Epithelial cell of esophagus (primary cell): ENCODE measurements at places on chromosomes 12 and 14.

- DNase-seq, result no peak
Measured at GRCh38 chr12:91482231-91482630, 299.6 kb upstream of the DCN start.

GRCh38 chr14:42437809-42438208 is 831.1 kb downstream of the LRFN5 start:
- DNase-seq, result no peak

GRCh38 chr14:75822522-75823141 is 159.2 kb downstream of the TGFB3 start:
- peak; percentile 63 for DNase-seq

DNA sequence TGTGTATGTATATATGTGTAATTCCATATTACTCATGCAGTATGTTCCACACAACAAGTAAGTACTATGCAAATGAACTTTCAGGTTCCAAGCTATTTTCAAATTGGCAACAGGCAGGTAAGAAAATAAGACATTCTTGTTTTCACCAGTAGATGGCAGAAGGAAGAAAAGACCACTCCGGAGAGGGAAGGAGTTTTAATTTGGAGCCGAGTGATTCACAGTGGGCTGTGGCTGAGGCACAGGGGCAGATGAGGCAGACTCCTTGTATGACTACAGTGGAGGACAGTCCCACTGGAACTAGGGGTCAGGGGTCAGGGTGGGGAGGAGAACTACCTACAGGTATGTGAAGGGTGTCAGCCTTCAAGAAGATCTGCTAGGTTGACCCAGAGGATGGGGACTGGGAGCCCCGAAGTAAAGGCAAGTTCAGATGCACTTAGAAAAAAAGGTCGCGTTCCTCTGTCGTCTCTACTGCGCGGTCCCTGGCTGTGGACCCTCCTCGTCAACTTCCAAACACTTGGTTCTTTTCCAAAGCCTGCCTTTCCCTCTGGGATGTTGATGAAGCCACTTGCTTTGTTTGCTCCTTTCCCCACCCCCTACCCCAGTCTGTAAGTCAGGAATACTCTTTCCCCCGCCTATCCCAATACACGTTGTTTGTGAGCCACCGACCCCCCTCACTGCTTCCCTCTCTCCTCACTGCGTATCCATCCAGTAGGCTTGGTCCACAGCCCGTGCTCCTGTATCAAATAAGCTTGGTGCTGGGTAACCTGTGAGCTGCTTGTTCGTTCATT is 24.1 kb downstream of the DDX47 start:
- DNase-seq, result peak; percentile 93

GRCh38 chr12:112126000-112126438 is 659 bp downstream of the TRAFD1 start:
- no peak for DNase-seq

DNA sequence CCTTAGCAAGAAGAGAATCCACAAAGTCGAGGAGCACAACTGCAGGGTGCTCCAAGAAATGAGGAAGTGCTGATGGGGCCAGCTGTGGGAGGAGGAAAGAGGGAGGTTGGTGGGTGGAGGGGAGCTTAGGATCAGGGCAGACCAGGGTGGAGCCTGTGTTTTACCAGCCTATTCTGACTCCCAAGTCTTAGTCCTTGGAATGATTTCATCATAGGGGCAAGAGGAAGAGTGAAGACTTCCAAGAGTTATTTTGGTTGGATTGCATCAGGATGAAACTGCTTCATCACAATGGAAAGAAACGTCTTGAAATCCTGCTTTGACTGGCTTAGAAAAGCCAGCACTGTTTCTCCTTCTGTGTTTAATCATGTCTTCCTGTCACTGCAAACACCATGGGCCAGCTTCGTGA is 194.0 kb downstream of the DPF3 start:
- peak; percentile 57 for DNase-seq

- no peak for DNase-seq
Measured at GRCh38 chr12:108514468-108514972, 557 bp upstream of the FICD start.

DNA sequence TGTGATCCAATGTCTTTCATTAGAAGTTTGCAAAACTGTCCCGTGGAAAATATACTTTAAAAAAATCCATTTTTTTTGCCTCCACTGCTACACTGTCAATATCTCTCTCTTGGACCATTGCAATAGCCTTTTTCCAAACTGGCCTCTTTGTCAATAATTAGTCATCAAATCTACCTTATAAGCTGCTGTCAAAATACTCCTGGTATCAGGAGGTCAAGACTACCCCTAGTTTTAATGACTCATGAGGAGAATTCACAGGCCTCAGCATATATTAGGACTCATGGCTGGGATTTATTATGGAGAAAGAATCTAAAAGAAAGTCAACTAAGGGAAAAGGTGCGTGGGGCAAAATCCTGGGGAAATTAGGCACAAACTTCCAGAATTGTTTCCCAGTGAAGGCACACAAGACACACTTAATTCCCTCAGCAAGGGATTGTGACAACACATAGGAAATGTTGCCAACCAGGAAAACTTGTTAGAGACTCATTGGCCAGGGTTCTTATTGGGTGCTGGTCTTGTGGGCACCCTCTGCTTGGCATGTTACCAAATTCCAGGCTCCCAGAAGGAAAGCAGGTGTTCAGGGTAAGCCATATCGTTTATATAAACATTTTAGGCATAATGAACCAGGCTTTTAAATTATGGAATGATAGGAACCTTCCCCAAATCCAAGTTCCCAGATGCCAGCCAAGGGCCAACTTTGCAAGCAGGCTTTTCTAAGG is 56.1 kb downstream of the TMEM117 start:
- DNase-seq, result peak; percentile 55

- DNase-seq, result no peak
Measured at GRCh38 chr12:54879150-54879549, 24.8 kb downstream of the MUCL1 start.

DNA sequence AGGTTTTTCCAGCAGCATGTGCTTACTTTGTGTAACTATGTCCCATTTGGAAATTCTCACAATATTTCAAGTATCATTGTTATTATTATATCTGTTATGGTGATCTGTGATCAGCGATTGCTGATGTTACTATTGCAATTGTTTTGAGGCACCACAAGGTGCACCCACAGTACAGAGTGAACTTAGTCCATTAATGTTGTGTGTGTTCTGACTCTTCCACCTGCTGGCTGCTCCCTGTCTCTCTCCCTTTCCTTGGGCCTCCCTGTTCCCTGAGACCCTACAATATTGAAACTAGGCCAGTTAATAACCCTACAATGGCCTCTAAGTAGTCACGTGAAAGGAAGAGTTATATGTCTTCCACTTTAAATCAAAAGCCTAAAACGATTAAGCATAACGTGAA is 153.9 kb downstream of the PIK3C2G start:
- no peak for DNase-seq

GRCh38 chr12:125892276-125892675 is 827.0 kb downstream of the AACS start:
- peak; percentile 16 for DNase-seq

DNA sequence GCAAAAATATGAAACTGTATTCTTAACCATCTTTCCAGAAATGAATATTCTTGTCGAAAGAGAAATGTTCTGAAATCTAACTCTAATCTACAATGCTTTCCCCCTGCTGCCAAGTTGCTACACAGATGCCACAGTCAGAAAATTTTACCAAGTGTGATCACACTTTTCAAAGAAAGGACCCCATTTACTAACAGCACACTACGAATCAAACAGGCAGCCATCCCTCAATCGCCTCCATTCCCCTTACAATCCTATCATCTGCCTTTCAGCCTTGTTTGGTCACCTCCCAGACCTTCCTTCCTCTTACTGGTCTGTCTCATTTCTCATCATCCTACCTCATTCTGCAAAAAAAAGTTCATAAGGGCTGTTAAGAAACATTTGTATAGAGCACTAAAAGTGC is 190.1 kb downstream of the MED13L start:
- DNase-seq, result no peak

GRCh38 chr12:65430006-65430405 is 151.5 kb downstream of the MSRB3 start:
- no peak for DNase-seq

- DNase-seq, result peak; percentile 4
Measured at GRCh38 chr12:126404293-126404881, 1339.2 kb downstream of the AACS start.

GRCh38 chr14:92888896-92889295 is 34.1 kb upstream of the CHGA start:
- DNase-seq, result no peak

- DNase-seq, result no peak
Measured at GRCh38 chr12:124293286-124294003, 1.4 kb upstream of the RFLNA start.

GRCh38 chr14:35386673-35387125 is 17.9 kb downstream of the NFKBIA start:
- DNase-seq, result no peak

DNA sequence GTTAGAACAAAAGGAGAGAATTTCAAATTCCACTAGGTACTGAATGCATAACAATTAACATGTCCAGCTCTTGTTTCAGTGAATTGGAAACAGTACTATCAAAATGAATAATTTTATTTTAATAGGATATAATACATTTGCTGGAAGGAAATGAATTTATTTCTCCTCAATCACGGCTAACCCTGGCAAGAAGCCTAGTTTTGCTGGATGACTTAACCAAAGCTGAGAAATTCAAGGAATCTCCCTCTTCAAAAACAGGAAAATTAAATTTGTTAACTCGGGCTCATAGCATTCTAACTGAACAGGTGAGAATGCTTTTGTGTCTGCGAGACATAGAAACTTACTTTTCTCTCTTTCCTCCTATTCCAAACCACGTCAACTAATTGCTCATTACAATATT is 163.5 kb upstream of the NEDD1 start:
- DNase-seq, result peak; percentile 16

DNA sequence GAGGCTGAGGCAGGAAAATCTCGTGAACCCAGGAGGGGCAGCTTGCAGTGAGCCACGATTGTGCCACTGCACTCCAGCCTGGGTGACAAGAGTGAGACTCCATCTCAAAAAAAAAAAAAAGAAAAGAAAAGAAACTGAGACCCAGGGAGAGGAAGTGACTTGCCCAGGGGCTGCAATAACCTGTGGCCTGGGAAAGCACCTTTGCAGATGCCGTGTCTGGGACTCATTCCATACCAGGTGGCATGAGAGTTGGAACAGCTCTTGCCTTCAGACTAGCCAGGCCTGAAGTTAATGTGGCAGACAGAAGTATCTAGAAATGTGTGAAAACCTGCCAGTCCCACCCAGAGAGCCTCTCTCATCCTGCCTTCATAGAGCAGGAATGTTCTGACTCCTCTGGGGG is 65.4 kb downstream of the PHETA1 start:
- no peak for DNase-seq

DNA sequence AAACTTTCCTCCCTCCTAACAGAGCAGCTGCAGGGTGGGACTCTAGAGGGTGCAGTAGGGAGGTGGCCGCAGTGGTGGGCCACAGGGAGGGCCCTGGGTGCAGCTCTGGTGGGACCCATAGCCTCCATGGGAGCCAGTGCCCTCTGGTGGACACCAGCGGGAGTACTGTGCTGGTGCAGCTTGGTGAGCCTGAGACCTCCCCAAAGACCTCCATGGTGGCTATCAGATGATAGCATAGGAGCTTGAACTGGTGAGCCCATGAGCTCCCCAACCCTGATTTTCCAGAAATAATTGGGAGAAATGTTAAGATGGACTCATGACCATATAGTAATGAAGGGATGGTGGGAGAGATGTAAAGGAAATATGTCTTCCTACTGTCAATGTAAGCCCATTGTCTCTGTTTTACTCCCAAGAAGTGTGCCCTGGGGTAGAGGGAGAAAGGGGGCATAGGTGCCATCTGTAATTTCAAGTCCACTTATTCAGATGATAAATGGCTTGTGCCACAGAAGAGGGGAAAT is 98.7 kb downstream of the GAS2L3 start:
- peak; percentile 20 for DNase-seq

DNA sequence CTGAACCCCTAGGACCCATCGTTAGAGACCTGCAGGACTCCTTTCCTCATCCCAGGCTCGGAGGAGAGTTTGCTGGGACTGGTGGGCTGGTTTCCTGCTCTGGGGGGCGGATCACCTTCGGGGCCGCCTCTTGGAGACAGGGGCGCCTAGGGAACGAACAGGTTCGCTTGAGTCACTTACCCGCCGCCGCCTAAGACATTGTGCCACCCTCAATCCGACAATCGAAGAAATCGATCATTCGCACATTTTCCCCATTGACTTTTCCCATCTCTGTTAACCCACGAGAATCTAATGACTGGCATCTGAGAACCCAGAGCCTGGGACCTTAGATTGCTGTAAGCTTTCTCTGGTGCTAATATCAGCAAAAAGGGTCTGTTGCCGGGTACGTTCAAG is 322 bp downstream of the SLC39A9 start:
- no peak for DNase-seq

GRCh38 chr12:111063295-111064026 is 143.1 kb upstream of the MYL2 start:
- peak; percentile 96 for DNase-seq

GRCh38 chr12:113381220-113381619 is 22.5 kb downstream of the SDS start:
- DNase-seq, result no peak

DNA sequence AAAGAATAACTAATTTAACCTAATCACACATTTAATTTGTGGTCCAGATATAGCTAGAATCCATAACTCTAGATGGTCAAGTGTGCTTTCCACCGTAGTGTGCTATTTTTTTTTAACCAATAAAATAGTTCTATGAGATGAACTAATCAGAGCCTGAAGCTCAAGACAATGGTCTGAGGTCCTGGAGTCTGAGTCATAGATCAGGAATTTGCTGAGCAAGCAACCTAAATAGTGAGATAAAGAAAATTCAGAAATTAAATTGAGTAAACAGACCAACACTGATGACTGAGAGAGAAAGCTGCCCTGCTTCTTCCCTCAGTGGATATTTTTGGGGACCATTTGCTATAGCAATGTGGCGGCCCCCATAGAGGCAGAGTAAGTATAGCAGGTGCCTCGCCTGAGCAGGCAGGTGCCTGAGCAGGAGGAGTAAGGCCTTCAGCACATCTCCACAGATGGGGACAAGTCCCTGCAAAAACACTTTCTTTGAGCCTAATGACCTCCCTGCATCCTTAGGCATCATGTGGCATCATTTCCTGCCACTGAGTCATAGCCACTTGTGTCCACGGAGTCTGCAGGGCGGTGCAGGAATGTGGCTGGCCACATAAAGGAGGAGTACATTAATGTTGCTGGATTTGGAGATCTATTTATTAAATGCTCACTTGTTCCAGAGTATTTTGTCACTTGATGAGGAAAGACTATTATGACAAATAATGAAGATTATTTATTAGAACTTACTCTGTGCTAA is 13.9 kb upstream of the CLEC4E start:
- DNase-seq, result peak; percentile 65

DNA sequence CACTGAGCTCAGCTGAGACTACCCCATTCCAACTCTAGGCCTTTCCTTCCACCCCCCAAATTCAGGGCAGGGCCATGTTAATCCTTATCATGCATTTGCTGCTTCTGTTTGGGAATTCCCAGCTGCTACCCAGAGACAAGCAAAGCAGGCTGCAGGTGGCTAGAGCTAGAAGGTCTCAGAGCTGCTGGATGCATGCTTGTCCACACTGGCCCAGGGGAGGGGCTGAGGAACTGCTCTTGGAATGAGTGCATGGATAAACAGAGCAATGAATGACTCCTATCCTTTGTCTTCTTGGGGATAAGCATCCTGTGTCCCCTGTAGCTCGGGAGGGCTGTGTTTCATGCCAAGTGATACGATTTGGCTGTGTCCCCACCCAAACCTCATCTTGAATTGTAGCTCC is 136.8 kb upstream of the NOS1 start:
- no peak for DNase-seq
